Stomach (tissue), 19 donors: ENCODE measurements at places on chromosomes 7 and 10. TPM values are rescaled to one million over a fixed set of nuclear protein-coding genes. Genes with fewer than 3 reads are reported as not detected.

DNA sequence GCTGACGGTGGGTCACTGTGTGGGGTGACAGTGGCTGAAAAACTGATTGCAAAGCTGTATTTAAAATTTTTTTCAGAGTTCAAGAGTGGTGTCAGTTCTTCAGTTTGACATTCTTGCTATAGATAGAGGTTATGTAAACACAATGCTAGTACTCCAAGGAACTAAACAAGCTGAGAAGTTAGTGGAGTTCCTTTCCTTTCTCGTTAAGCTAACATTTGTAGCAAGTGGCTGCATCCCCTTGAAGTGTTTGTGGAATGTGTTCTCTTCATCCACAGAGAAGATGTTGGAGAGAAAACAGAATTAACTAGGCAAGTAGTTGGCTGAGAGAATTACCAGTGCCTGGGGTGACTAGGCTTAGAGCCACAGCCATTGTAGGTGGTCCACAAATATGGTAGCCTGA lies 15.8 kb downstream of the CCNY start:
- no peak overlapping the region for H3K4me3 ChIP-seq
- no peaks in the 10 kb centered on the region for H3K36me3 ChIP-seq
- H3K4me1 ChIP-seq, result peaks cover 43% of the 10 kb centered on the region
- H3K27me3 ChIP-seq, result no peaks in the 10 kb centered on the region

- no peak for DNase-seq
- no peaks in the 10 kb centered on the region for H3K4me1 ChIP-seq
- H3K36me3 ChIP-seq, result no peaks in the 10 kb centered on the region
- H3K27me3 ChIP-seq, result no peaks in the 10 kb centered on the region
- H3K4me3 ChIP-seq, result no peak overlapping the region
Measured at GRCh38 chr10:36492590-36493515, 632.5 kb upstream of the ANKRD30A start.

DNA sequence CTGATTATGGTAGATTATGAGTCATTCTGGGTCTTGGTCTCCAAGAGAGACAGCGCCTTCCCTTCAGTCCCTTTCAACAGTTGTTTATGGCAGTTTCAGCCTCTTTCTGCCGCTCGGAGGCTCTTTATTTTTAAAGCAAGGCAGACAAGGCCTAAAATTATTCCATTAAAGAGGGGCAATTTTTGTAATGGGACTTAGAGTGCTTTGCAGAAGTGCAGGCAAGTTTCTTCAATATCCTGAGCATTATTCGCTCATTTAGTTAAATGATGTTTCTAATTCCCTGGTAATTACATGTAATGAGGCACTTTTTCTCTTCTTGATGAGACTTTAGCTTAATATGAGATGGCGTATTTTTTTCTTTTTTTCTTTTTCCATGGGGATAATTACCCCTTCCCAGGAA lies 33.6 kb downstream of the BUB3 start:
- no peaks in the 10 kb centered on the region for H3K4me1 ChIP-seq
- H3K27me3 ChIP-seq, result no peaks in the 10 kb centered on the region
- H3K4me3 ChIP-seq, result no peak overlapping the region

- no peaks in the 10 kb centered on the region for H3K27me3 ChIP-seq
- H3K36me3 ChIP-seq, result peaks cover 8% of the 10 kb centered on the region
- no peak overlapping the region for H3K27ac ChIP-seq
- no peak overlapping the region for H3K4me3 ChIP-seq
Measured at GRCh38 chr7:120964088-120964487, 13.5 kb downstream of the ING3 start.

GRCh38 chr7:152511736-152512135 lies 75.9 kb upstream of the KMT2C start:
- no peak for DNase-seq
- H3K27ac ChIP-seq, result no peak overlapping the region
- H3K27me3 ChIP-seq, result peaks cover 3% of the 10 kb centered on the region
- H3K4me3 ChIP-seq, result no peak overlapping the region
- H3K4me1 ChIP-seq, result no peaks in the 10 kb centered on the region
- no peaks in the 10 kb centered on the region for H3K36me3 ChIP-seq

- no peaks in the 10 kb centered on the region for H3K27me3 ChIP-seq
- DNase-seq, result no peak
- no peaks in the 10 kb centered on the region for H3K36me3 ChIP-seq
- peaks cover 45% of the 10 kb centered on the region for H3K4me1 ChIP-seq
- no peak overlapping the region for H3K4me3 ChIP-seq
Measured at GRCh38 chr7:100013328-100013676, 2.1 kb upstream of the ZKSCAN1 start.

- H3K4me3 ChIP-seq, result no peak overlapping the region
- no peak overlapping the region for H3K27ac ChIP-seq
- H3K4me1 ChIP-seq, result no peaks in the 10 kb centered on the region
Measured at GRCh38 chr7:28137463-28137862, 43.1 kb downstream of the JAZF1 start.

The ZPBP gene
- total RNA-seq, result not detected

The VAX1 gene
- total RNA-seq, result not detected

The IL2RA gene
- total RNA-seq, result 0.45 TPM

The MACC1 gene
- 23.2 TPM for total RNA-seq
